Mucosa of gallbladder (tissue), 1 donor: ENCODE measurements at places on chromosomes 6 and 20. TPM values are rescaled to one million over a fixed set of nuclear protein-coding genes. Genes with fewer than 3 reads are reported as not detected.
A peak's percentile ranks its signal among the peaks of the same experiment; 100 is the strongest.

DNA sequence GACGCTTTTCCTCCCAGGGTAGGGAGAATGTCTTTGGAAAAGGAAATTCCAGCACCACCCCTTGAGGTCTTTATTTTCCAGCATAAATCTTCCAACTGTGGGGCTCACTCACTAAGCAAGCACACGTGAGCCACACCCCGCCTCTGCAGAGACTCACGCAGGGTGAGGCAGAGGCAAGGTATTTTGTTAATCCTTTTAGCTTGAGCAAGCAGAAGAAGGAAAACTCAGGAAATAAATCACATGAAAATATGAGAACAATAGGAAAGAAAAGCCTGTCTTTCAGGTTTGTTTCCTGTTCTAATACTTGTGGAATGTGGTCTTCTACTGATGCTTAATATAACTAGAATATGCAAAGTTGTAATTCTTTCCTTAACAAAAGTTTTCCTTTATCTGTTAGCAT lies 4.1 kb upstream of the PHACTR2 start:
- peak; percentile 38 for DNase-seq

DNA sequence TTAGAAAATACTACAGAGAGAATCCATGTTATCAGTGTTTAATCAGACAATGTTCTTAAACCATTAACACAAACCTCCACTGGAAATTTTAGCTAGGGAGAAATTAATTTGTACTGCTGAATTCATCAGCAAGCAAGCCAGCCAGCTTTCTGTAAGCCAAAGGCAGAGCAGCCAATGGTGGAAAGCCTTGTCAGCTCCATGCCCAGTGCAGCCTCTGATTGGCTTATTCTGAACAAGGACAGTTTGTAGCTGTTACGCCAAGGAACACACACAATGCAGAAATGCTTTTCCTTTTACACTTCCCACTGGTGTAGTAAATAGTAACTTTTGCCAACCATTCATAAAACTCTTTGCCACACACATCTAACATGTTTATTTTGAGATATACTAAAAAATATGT lies 265.0 kb downstream of the TENT5A start:
- peak; percentile 39 for DNase-seq

GRCh38 chr6:109449795-109450673 lies 5.5 kb downstream of the MICAL1 start:
- no peak for DNase-seq

- peak; percentile 58 for DNase-seq
These were observed 2.1 kb downstream of the EZR start for GRCh38 chr6:158816803-158817727.

GRCh38 chr20:51425347-51426106 lies 117.0 kb downstream of the NFATC2 start:
- no peak for DNase-seq

GRCh38 chr6:33683576-33684427 lies 27.7 kb downstream of the UQCC2 start:
- DNase-seq = no peak

GRCh38 chr6:109760208-109760607 lies 69.1 kb downstream of the FIG4 start:
- no peak for DNase-seq

Gene TREML4
- total RNA-seq = not detected

Gene BRD2
- 150 TPM for total RNA-seq
